ENCODE measurements at places on chromosomes 11 and 22.

GRCh38 chr11:62680825-62681240 is 2.0 kb upstream of the UBXN1 start:
- no peak for DNase-seq

GRCh38 chr11:118914178-118914918 is 11.4 kb downstream of the BCL9L start:
- DNase-seq: peak; percentile 72

GRCh38 chr11:57501953-57502352 is 13.5 kb downstream of the SLC43A1 start:
- no peak for DNase-seq

GRCh38 chr11:19344661-19345518 is 104.1 kb upstream of the E2F8 start:
- DNase-seq: no peak

DNA sequence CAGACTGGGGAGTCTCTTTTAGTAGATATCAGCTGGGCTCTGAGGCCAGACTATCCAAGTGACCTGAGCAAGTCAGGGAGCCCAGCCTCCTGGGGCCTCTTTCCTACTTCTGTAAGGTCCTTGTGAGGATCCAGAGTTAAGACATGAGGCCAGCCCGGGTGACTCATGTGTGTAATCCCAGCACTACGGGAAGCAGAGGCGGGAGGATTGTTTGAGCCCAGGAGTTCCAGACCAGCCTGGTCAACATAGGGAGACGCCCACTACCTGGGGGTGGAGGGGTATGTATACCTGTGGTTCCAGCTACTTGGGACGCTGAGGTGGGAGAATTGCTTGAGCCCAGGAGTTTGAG is 36.9 kb upstream of the POLA2 start:
- no peak for DNase-seq

- DNase-seq: no peak
Observed at GRCh38 chr11:127670374-127671119, 670.0 kb upstream of the KIRREL3 start.

GRCh38 chr11:110763249-110764011 is 51.2 kb upstream of the ARHGAP20 start:
- no peak for DNase-seq

DNA sequence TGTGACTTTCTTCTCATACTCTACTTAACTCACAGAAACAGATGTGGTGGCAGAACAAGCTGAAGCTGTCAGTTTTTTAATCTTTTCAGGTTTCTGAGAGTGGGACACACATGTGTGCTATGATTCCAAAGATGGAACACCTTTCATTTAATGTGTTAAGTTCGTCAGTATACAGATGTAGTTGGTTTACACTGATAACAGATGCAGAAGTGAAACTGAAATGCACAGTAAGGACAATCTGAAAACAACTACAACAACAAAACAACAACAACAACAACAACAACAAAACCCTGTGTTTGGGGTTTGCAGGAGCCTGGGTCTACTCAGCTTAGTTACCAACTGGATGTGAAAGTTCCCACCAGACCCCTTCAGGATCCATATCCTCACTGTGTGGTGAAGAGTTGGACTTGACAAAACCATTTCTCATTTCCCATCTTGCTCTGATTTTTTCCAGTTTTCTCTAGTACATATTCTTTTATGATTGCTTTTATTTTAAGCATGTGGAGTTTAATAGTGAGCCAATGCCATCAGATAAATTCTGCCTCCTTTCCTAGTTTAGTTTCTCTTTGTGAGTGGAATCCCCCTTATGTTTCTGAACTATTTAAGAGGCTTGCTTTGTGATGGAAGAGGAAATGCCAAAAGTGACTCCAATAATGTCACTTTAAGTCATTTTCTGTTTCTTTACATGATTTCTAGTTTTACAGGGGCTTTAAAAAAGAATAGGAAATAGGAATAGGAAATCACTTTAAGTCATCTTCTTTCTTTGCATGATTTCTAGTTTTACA is 47.8 kb downstream of the ARHGAP42 start:
- DNase-seq: no peak

GRCh38 chr11:62172294-62172693 is 17.7 kb upstream of the SCGB1D1 start:
- DNase-seq: no peak

GRCh38 chr11:134230339-134230738 is 5.9 kb downstream of the VPS26B start:
- DNase-seq: no peak

GRCh38 chr11:17972987-17973386 is 39.9 kb downstream of the SERGEF start:
- no peak for DNase-seq

DNA sequence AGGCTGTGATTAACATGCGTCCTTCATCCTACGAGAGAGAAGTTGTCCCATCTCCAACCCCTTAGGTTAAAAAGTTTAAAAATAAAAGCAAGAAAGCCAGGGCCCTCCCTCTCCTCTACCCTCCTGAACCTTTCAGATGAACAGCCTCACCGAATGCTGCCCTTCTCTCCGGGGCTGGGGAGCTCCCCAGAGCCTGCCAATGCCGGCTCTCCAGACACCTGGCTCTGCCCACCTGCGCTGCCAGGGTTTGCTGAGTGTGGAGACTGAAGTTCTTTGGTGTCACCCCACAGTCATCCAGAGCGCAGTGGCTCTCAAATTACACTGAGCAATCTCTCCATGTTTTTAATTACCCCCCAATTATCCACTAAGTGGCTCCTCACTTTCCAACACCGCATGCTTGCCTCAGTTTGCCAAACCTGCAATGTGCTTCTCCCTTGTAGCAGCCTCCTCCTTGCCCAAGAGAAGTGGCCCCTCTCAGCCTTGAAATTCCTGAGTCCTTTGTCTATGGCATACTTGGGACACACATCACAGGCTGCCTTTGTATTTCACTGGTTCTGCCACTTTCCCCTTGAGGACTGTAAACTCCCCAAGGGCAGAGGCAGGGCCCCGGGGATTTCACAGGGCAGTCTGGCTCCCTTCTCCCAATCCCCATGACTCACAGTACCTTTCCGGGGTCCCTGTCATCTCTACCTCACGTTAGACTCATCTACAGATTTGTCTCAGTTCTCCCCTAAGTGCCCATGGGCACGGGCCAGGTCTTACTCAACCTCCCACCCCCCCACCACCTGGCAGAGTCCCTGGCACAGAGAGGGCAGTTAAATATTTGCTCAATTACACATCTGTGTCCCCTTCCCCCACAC is 2.0 kb downstream of the MYH9 start:
- DNase-seq: no peak

- no peak for DNase-seq
Observed at GRCh38 chr11:134800130-134800529, 388.1 kb upstream of the B3GAT1 start.

- no peak for DNase-seq
Observed at GRCh38 chr11:5553343-5553742, 5.0 kb upstream of the OR52H1 start.

GRCh38 chr11:65982824-65983588 is 19.0 kb downstream of the EIF1AD start:
- no peak for DNase-seq

GRCh38 chr11:109040303-109040702 is 375.4 kb downstream of the DDX10 start:
- no peak for DNase-seq
